Activated T-helper 1 cell treated with Interleukin-2 at 50 U/mL for 16 hours (primary cell): ENCODE measurements at places on chromosomes 7 and 10.

DNA sequence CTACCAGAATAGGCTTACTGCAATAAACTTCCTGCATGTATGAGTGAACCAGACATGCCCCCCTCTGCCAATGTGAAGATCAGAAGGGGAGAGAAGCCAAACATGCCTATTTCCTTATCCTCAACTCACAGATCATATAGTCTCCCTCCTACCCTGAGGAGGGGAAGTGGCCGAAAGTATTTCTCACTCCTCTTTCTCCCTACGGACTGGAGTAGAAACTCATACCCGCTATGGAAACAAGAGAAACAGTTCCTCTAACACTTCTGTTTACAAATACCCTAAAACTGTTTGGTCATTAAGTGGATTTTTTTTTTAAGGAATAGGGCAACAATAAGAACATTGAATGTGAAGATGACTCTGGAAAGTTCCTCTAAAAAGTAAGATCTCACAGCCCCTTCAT is 31.4 kb downstream of the CCNJ start:
- DNase-seq = no peak

DNA sequence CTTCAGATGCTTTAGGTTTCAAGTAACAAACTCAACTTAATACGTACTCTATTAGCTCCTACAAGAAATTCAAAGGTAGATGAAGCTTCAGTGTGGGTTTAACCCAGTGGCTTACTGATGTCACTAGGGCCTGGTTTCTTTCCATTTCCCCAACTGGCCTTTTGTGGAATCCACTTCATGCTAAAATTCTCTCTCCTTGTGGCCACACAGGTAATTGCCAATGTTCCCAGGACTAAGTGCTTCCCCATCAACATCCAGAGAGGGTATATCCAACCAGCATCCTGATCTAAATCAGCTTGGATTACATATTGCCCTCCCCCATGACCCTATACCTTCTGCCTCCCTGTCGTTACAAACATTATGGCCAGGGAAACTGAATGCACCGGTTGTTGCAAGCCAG is 10.7 kb downstream of the FBXL13 start:
- DNase-seq = no peak

- DNase-seq = no peak
Observed at GRCh38 chr10:69484736-69485135, 33.5 kb downstream of the TSPAN15 start.

- no peak for DNase-seq
Observed at GRCh38 chr10:69142983-69143382, 19.0 kb downstream of the VPS26A start.

DNA sequence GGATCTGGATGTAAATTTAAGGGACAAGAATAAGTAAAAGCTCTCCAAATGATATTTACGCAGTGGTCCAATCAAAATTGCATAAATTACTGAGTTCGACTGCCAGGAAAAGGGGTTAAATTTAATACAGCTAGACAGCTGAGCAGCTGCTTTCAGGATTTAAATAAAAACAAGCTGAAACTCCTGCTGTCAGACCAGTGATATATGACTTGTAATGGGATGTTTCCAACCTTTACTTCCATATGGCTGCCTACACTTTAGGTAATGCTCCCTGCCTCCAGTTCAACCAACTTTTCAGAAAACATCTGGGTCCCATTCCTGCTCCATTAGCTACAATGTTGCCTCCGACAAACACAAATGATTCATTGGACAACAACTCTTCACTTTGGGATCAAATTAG is 326.3 kb upstream of the DGKB start:
- DNase-seq = no peak

DNA sequence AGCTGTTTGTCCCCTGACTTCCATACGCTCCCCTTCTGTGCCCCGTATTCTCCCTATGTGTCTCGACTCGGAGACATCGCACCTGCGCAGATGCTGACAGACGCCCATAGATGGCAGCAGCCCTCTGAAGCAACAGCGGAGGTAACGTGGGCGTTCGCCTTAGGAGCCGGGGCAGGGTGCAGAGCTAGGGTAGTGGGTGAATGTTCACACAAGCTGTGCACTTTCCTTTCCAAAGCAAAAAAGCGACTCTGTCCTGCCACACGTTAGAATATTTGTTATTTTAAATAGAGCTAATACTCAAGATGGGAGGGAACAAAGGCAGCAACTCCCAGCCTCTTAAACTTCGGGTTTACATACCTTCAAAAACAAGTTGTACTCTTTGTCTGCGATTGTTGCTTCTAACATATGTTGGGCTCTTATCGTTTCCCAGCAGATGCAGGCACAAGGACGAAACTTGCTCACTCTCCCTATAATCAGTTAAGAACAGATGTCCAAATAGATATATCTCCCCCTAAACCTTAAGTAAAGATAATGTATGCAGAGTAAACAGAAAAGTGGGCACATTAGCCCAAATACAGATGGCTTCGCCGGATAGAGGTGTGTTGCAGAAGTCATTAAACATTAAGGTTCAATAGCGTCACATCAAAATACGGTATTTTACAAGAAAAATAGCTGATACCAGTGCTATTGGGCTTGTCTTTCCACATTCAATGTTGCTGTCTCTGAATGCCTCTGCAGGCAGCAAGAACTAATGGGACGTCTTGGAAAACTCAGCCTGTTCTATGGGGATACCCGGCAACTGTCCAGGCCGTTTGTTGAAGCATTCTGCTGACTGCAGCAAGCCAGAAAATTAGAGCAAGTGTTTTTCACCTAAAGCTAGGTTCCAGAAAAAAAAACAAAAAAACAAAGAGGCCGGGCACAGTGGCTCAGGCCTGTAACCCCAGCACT is 340.3 kb upstream of the PRKCQ start:
- DNase-seq = peak; percentile 55

DNA sequence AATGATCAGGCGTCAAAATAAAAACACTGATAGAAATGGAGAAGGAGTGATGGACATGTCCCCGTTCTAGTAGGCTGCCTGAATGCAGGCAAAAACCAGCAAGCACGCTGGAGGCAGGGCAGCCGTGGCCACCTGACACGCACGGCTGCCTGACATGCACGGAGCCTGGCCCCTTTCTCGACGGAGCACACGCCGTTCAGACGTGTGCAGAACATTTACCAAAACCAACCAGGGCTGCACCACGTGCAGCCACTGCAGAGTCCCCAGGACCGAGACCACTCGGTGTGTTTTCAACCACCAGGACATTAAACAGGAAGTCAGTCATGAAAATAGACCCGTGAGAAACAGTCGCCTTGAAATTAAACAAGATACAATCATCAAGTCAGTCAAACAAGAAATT is 61.9 kb upstream of the NKX6-2 start:
- DNase-seq = no peak

GRCh38 chr7:73701357-73701995 is 18.0 kb downstream of the STX1A start:
- DNase-seq = no peak

DNA sequence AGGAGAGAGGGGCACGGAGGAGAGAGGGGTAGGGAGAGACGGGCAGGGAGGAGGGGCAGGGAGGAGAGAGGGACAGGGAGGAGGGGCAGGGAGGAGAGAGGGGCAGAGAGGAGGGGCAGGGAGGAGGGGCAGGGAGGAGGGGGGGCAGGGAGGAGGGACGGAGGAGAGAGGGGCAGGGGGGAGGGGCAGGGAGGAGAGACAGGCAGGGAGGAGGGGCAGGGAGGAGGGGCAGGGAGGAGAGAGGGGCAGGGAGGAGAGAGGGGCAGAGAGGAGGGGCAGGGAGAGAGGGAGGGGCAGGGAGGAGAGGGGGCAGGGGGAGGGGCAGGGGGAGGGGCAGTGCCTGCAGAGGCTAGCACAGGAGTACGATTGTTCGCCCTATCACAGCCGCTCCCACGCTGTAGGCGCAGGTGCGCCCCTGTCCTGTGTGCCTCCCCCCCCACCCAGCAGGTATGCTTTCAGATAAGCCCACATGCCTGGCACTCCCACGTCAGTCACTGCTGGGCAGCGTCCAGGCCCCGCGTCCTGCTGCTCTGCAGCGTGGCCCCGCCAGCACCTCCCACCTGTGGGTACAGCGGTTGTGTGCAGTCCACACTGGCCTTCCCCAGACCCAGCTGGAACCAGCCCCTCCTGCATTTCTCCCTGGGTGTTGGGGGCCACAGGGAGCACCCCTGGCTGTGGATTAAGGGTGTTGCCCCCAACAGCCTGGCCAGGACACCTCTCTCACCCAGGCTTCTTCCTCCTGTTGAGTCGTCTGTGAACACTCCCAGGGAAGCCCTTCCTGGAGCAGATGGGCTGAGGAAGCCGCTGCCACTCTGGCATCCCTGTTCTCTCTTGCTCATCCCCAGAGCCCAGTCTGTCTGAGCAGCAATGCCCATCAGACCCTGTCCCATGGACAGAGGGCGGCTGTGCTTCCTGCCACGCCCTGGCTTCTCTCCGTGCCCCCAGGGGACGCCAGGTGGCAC is 10.8 kb downstream of the NKX6-2 start:
- no peak for DNase-seq

DNA sequence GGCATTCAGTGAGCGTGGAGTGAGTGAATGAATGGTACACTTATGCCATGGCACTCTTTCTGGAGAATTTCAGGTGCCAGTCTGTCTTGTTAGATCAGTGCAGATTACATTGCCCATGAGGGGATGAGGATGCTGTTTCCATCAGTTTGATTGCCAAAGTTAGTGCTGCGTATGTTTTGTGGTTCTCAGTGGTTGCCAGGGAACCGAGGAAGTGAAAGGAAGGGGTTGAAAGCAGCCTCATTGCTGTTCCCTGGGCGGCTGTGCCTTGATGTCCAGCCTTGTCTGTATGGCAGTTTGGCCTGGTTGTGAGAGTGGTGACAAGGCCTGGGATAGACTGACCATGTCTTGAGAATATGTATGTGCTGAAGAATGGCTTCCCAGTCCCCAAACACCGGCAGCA is 30.2 kb downstream of the WBP1L start:
- no peak for DNase-seq

GRCh38 chr7:99996755-99997544 is 18.4 kb upstream of the ZKSCAN1 start:
- no peak for DNase-seq

DNA sequence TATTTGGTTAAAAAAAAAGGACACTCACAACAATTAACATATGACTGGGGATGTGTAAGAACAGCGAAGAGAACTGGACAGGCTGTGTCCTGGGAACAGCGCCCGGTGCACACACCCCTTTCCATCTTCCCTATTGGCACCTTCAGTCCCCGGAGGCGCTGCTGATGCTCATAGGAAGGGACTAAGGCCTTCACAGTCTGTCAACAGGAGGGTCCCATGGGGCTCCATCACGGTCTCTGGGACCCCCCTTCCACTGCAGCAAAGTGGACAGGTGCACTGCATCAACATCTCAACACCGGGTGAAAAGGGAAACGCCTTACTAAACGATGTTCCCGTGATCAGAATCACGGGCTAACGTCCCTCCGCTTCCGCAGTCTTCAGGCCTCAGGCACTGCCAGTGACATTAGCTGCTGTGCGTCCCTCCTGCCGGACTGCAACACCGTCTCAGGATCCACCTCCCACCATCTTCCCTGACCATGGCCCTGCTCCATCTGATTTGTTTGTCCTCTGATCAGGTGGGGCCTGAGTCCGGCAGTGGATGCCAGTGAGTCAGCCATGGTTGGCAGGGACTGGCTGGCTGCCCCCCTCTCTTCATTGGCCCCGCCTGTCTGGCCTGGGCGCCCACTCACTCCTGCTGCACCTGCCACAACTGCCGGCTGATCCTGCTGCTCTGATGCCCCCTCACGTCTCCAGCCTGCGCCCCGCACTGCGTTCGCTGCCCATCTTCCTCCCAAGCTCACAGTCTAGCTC is 614.7 kb downstream of the DNAJB6 start:
- DNase-seq = no peak

DNA sequence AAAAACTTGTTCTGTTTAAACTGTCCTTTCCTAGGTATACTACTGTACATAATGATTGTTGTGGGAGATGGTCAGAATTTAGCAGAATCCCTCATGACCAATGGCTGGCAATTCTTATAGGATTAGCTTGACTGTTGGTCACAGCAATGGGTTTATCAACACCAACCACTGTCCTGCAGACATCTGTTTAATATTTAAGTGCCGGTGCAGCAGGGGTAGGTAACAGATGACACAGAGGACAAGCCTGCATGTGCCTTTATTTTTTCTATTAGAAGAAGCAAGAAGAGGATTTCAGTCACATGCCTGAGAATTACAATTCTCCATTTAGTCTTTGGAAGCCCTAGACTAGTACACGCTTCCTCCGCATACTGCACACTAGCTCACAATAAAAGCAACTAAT is 48.4 kb downstream of the CCDC6 start:
- DNase-seq = no peak

GRCh38 chr7:56007891-56008290 is 43.4 kb downstream of the PSPH start:
- DNase-seq = no peak

DNA sequence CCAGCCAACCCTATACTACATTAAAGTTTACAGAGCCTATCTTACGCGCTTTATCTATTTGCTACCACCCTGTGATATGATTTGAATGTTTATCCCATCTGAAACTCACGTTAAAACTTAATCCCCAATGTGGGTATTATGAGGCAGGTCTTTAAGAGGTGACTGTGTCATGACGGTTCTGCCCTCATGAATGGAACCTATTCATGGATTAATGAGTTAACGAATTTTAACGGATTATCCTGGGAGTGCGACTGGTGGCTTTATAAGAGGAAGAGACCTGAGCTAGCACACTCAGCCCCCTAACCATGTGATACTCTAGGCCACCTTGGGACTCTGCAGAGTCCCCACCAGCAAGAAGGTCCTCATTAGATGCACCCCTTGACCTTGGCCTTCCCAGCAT is 37.8 kb downstream of the SRPK2 start:
- no peak for DNase-seq

- DNase-seq = no peak
Observed at GRCh38 chr7:19709249-19709578, 377 bp upstream of the POLR1F start.

- DNase-seq = no peak
Observed at GRCh38 chr7:94374721-94375566, 19.8 kb upstream of the COL1A2 start.

DNA sequence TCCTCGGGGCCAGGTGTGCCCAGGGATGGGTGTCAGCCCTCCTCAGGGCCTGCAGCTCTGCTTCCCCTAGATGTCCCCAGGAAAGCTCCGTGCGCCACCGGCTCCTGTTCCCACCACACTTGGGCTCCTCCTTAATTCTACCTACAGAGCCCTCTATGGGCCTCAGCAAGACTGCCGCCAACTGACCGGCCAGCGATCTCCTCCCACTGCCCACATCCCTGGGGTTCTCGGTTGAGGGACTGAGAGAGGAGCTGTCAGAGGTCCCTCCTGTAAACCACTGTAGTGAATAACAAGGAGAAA is 5.3 kb upstream of the LDB3 start:
- no peak for DNase-seq

DNA sequence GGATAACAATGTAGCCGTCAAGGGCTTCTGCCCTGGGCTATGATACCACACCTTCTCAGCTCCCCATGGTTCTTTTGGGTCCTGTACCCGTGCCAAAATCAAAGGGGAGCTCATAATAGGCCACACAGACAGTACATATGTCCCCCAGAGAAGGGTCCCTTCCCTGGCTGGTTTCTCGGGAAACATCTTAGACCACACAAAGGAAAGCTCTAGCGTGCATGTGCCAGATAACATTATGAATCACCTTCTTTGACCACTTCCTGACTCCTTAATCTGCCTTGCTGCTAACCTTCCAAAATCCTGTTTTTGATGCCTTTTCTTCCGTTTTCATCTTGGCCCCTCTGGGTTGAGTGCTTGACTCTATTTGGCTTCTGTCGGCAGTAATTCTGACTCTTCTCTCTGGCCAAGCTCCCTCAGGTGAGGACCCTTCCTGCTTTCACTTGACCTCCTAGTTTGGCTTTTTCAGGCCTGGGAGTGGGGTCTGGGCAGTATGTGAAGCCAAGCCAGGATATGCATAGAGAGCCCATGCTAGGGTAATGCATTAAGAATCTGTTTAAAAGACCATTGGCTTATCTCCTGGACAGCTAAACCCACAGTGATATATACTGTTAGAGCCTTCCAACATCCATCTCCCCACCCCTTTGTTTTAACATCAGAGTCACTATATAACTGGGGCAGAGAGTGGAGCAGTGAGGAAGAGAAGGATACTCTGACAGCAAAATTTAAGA is 84.8 kb downstream of the ANLN start:
- DNase-seq = no peak
